Astrocyte of the hippocampus (primary cell): ENCODE measurements at places on chromosomes 11 and 22.
A peak's percentile ranks its signal among the peaks of the same experiment; 100 is the strongest.

GRCh38 chr11:72588421-72589410 lies 85.5 kb downstream of the PDE2A start:
- DNase-seq, result no peak

DNA sequence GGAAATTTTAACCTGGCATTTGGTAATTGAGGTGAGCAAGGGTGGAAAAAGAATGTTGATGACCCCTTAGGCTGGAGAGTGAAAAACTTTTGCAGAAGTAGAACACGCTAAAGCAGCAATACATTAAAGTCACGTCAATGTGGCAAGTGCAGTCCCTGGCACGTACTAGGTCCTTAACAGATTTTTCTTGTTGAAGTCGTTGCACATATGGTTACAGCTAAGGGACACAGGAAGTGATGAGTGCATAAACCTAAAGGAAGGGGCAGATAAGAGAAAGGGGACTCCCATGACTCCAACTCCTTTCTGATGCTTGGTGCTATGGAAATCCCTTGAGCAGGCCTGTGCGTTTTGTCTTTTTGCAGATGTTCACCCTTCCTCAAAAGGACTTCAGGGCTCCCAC lies 1.2 kb downstream of the ACCS start:
- DNase-seq, result no peak

DNA sequence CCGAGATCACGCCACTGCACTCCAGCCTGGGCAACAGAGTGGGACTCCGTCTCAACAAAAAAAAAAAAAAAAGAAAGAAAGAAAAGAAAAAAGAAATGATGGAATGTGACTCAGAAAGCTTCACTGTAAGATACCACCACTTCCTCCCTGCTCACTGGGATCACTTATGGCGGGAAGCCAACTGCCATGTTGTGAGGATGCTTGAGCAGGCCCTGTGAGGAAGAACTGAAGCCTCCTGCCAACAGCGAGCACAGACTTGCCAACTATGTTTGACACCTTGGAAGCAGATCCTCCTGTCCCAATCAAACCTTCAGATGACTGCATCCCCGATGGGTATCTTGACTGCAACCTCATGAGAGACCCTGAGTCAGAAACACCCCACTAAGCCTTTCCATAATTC lies 8.3 kb downstream of the SEC14L6 start:
- no peak for DNase-seq

GRCh38 chr11:34468209-34468841 lies 29.6 kb downstream of the CAT start:
- peak; percentile 15 for DNase-seq

DNA sequence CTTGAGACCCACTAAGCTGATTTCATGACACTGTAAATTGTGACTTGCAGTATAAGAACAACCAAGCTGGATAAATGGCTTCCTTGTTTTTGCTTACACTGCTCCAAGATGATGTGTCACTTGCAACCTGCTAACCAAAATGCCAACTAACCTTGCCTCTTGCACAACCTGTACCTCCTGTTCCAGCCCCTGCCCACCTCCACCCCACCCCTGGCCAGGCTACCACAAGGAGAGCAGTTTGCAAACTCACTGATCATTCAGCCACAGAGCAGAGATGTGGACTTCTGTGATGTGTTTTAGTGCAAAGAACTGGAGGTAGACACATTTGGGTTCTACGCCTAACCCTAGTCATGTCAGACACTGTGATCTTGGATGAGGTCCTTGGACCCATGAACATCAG lies 4.3 kb upstream of the APOL6 start:
- no peak for DNase-seq

- DNase-seq, result no peak
Observed at GRCh38 chr11:72433455-72434036, 785 bp downstream of the CLPB start.

DNA sequence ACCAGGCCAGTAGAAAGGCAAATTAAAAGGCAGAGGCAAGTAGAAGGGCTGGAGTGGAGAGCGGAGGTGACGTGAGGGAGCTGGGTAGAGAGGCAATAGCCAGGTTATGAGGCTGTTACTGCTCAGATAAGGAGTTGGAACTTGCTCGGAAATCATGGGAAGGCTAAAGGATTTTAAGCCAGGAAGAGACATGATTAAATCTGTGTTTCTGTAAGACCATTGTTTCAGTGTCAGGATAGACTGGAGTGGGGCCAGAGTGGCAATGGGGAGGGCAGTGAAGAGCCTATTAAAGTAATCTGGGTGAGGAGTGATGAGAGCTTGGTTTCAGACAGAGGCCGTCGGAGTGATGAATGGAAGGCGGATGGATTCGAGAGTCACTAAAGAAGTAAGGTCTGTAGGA lies 39.0 kb downstream of the GRAMD1B start:
- no peak for DNase-seq

- peak; percentile 52 for DNase-seq
Observed at GRCh38 chr22:49951000-49951677, 9.4 kb upstream of the PIM3 start.

GRCh38 chr11:123393312-123393927 lies 36.6 kb upstream of the GRAMD1B start:
- DNase-seq, result no peak

DNA sequence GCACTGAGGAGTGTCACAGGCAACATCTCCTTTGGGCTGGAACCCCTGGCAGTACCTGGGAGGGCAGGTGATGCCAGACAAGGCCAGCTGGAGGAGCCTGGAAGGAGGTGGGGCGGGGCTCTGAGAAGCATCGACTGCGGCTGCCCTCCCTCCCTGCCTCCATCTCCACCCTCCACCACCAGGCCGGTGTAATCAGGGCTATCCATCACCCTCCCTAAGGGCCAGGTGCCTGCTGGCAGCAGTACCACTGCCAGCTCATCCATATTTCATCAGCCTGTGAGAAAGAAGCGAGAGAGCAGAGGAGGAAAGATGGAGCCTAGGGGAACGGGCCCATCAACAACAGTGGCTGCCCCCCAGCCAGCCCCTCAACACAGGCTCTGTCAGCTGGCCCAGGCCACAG lies 51.4 kb upstream of the RASD2 start:
- DNase-seq, result no peak

DNA sequence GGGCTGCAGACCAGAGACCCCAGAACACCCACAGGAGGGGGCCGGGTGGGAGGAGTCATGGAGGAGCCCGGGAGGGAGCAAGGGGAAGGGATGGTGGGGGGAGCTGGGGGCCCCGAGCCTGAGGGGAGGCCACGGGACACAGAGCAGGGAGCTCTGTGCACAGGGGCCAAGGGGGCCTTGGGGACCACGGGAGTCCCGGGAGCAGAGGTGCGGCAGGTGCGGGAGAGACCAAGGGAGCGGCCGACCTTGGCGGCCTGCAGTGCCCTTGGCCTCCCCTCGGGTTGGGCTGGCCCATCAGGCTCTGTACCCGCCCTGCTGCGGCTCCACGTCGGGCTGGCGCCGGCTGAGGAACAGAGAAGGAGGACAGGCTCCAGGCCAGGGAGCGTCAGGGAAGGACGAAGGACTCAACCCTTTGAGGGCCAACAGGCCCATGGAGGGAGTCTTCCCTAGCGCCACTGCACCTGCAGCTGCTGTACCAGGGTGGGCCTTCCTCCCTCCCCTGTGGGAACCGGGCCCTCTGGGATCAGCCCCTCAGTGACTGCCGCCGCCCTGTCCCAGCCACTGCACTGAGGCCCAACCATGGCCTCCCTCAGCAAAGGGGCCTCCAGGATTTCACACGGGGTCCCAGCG lies 17.8 kb upstream of the BRSK2 start:
- no peak for DNase-seq

- no peak for DNase-seq
Observed at GRCh38 chr22:45029501-45029900, 19.7 kb upstream of the PHF21B start.

DNA sequence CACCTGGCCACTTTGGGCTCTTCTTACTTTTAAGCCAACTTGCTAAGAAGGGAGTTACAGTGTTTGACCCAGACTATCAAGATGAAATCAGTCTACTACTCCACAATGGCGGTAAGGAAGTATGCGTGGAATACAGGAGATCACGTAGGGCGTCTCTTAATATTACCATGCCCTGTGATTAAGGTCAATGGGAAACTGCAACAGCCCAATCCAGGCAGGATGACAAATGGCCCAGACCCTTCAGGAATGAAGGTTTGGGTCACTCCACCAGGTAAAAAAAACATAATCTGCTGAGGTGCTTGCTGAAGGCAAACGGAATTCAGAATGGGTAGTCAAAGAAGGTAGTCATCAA lies 1.0 kb upstream of the YPEL4 start:
- DNase-seq, result no peak

- DNase-seq, result no peak
Observed at GRCh38 chr22:34902335-34902734, 163.6 kb upstream of the ISX start.

DNA sequence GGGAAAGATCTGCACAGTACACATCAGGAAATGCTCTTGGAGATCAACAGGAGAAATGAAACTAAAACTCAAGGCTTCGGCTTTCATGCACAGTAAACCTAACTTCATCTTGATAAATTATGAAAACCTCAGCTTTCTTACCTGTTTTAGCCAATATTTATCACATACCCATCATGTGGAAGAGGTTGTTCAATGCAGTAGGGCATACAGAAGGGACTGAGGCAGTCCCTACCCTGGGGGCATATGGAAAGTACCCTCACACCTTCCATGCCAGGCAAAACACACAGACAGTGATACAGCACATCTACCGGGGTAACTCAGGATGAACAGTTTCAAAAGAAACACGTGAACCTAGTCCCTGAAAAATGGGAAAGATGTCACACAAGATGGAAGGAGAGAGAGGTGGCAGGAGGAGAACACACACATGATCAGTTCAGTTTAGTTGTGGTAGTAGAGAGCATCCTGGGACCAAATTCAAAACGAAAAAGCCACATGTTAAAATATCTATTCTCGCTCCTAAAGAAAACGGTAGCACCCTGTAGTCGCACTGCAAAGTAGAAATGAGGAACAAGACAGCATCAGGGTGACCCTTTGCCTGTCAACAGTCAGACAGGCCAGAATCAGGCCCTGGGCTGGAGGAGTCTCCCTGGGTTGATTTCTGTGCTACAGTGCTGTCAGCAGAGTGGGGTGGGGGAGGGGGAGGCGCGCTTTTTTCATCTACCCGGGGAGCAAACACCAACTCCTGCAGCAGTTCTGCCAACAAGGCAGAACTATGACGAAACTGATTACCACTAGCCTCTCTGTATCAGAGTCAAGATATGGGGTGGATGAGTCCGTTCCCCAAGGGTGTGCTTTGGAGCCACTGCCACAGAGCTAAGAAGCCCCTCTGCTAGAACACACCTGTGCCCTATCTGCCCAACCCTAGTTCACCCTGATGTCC lies 1.3 kb downstream of the HIRA start:
- peak; percentile 67 for DNase-seq

- peak; percentile 81 for DNase-seq
Observed at GRCh38 chr11:132024587-132025295, 654.3 kb downstream of the NTM start.

DNA sequence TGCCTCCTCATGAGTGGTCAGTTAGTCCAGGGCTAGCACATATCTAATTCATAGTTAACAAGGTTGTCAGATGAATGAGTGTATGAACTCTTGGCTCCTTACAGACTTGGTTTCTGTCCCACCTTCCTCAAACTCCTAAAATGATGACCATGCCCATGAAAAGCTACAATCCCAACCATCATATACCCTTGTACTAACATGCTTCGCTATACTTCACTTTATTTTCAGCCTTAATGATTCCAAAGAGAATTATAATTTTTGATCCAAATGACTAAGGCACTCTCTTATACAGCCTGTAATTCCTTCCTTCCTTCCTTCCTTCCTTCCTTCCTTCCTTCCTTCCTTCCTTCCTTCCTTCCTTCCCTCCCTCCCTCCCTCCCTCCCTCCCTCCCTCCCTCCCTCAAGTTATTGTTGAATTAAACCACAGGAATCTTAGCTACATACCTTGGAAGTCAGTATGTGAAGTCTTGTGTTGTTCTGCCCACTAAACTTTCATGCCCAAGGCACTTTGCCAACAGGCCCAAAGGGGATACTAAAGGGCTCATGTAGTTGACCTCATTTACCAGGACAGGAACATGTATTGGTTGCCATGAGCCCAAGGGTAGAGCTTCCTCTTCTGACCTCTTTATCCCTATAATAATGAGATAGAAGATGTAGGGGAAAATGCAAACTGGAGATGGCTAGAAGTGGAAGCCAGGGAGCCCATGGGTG lies 37.4 kb downstream of the CALCA start:
- peak; percentile 7 for DNase-seq

DNA sequence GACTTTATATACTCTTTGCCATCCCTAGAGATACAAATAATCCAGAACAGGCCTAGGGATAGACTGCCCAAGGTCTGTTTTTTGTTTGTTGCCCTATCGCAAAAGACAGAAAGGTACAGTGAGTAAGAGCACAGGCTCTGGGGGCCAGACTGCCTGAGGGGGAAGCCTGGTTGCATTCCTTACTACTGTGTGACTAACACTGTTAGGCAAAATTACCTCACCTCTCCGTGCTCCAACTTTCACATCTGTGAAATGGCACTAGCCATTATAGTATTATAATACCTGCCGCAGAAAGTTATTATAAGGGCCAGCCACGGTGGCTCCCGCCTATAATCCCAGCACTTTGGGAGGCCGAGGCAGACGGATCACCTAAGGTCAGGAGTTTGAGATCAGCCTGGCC lies 14.5 kb downstream of the SLC35F2 start:
- DNase-seq, result peak; percentile 55

- DNase-seq, result no peak
Observed at GRCh38 chr11:46892109-46892508, 26.2 kb downstream of the LRP4 start.

DNA sequence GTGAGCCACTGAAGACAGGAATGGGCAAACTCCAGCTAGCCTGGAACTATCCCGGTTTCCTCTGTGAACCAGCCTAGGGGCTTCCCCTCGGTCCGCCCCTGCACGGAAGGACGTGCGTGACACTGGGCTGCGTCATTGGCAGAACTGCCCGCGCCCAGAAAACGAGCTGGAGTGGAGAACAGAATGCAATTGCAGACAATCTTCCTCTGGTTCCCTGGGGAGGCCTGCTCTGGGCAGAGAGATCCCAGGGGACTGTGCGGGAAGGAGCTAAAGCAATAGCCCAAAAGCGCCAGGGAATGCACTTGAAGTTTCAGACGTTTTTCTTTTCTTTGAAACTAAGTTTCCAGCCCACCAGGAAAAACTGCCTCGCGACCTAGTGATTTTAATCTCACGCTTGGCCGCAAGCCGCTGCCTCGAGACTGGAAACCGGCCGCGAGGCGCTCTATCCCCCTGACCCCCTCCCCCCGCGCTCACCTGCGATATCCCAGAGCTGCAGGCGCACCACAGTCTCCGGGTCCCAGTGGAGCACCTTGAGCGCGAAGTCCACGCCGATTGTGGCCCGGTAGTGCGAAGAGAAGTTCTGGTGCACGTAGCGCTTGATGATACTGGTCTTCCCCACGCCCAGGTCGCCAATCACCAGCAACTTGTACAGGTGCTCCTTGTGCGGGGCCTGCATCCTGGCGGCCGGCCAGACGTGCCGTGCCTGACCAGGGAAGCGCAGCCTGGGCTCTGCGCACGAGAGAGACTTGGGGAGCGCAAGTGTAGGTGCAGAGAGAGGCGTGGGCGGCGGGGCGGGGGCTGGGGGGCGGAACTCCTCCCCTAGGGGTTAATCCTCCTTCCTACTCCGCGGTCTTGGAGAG lies at the start of gene RAB38:
TSS of gene RAB38 (minus strand) at position 735 of the 860 bp plus-strand sequence. CDS start at position 676, 59 bp downstream.
- peak; percentile 84 for DNase-seq

- DNase-seq, result no peak
Observed at GRCh38 chr22:39318507-39319283, 728 bp downstream of the RPL3 start.

GRCh38 chr11:120710354-120711131 lies 199.0 kb downstream of the GRIK4 start:
- DNase-seq, result peak; percentile 83

- DNase-seq, result no peak
Observed at GRCh38 chr11:5646139-5646538, 21.3 kb downstream of the TRIM34 start.
